ENCODE measurements at places on chromosomes 7 and 10.

DNA sequence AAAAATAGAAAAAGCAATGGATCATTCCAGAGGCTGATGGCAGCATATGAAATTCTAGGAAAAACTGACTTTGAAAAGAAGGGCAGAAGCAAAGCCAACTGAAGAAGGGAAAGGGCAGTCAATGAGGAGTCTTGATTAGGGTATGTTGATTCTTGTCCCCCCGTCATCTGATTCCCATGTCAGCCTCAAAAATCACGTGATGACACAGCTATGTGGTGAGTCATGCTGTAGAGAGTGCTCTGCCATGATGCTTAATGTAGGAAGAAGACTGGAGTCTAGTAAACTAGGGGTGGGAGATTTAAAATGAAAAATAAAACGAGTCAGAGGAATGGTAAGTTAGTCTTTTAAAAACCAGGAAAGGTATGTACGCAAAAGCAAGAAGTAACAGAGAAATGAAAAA is 3.9 kb upstream of the POU6F2 start:
- DNase-seq: no peak

DNA sequence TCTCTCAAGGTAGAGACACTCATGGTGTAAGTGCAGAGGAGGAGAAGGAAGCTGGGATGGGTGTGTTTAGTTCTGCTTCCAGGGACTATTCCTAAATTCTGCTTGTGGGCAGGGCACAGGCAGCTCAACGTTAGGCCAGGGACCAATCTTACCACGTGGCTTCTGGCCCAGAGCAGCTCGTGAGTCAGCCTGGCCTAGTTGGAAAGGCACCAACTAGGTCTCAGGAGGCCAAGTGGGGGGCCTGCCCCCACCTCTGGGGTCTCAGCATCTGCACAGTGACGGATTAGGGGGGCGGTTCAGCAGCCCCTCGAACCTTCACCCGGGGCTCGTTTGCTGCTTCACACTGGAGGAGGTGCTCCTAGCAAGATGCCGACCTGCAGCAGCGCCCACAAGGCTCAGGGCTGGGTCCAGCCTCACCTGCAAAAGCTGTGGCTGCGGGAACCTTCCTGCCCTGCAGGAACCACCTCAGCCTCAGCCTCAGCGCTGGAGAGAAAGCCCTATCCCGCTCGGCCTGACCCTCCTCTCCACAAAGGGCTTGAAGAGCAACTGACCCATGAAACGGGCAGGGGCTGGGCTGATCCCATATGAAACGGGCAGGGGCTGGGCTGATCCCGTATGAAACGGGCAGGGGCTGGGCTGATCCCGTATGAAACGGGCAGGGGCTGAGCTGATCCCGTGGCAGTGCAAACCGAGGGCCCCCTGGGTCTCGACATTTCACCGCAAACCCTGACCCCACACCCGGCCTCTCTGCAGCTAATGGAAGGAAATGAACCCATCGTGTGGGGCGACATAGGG is 447.4 kb downstream of the DNAJB6 start:
- DNase-seq: no peak

DNA sequence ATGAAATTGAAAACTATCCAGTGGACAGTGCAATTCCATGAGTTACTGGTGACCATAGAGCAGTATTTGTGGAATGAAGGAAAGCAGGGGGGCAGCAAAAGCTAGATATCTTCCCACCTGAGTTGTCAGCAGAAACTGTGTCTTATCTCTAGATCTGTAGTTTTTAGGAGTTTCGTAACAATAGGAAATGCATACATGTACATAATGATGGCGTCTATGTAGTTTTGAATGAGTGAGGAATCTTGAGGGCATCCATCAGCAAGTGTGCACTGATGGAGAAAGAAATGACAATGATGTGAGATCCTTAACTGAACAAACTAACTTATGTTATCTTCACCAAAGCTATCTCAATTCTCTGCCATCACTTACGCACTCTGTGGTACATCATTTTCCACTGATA is 114.5 kb downstream of the LRRC4 start:
- DNase-seq: no peak

DNA sequence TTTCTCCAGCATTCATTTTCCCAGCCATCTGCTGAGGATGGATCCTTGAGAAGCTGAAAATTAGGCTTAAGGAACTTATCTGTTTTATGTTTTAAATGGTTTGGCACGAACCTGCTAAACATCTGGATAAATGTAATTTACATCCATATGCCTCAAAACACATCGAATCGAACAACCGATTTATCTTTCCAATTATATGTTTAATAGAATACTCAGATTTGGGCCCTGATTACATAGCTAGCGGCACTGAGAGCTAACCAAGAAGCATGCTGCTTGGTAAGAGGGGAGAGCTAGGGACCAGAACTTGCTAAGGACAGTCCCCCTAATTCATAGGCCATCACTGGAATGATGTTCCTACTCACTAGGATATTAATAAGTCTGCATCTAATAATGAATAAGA is 144.4 kb downstream of the BUB3 start:
- no peak for DNase-seq

- DNase-seq: no peak
Measured at GRCh38 chr10:3538291-3538655, 246.7 kb downstream of the KLF6 start.

DNA sequence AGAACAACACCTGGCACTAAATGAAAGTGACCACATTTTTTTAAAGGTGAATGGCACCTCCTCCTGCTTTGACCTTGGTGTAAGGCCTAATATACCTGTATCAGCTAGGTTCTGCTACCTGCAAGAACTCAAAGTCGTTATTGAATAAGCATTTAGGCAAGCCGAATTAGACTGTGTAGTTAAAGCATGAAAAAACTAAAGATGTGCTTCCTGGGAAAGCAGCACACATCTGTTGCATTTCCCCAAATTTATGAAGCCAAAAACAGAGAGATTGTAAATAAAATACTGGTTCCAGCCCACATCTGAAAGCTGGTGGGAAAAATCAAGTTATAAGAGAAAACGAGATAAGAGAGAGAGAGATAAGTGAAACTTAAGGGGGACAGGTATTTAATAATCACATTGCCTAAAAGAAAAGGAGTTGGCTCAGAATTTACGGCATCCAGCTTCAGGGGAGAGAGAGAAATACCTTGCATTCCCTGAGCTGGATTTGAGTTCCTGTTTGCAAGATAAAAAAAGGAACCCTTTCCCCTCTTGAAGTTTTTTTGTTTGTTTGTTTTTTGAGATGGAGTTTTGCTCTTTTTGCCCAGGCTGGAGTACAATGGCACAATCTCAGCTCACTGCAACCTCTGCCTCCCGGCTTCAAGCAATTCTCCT is 1.8 kb upstream of the XPNPEP1 start:
- no peak for DNase-seq

GRCh38 chr10:46255801-46256747 is 30.7 kb upstream of the ANTXRL start:
- no peak for DNase-seq

- no peak for DNase-seq
Measured at GRCh38 chr7:42315631-42316030, 78.6 kb upstream of the GLI3 start.

- DNase-seq: no peak
Measured at GRCh38 chr7:50121286-50121685, 28.2 kb upstream of the ZPBP start.

DNA sequence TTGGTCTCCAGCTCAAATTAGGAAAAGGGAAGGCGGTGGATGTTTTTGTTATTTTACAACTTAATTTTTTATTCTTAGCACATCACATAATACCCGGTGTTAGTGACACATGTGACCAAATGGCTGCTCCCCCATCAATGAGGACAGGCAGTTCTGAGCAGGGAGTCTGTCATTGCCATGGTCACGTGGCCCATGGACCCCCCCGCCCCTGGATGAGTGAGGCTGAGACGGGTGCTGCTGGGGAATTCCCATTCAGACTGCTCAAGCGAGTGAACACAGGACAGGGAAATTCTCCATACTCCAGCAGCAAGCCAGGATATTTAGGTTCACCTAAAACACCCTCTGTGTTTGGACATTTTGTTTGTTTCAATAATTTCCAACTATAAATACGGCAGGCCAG is 34.7 kb upstream of the SLC35B4 start:
- DNase-seq: no peak

DNA sequence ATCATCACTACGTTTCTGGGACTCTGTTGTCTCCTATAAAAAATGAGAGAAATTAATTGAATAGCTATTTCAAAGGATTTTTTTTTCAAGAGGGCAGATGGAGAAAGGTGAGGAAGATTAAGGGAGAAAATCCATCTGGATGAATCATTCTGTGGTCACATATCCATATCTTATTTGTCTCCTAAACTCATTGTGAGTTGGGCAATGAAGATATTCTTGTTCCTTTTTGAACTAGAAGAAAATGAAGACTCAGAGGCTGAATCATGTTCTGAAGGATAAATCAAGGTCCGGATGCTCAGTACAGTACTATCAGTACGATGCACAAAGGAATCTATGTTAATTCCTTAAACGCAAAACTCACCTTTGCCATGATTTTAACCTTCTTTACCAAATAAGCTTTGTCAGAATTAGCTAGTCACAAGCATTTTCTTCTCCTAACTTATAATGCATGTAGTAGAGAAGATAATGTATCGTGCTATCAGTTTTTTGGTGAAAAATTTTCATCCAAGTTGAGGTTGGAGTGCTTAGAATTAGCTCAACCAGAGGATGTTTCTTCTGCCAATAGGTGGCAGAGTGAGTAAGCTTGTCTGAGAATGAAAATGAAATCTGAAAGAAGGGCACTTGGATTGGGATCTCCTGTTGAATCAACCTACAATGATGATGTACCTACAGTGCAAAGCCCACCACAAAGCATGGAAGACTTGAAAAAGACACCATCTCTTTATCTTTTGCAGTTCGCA is 446.9 kb downstream of the KIF20B start:
- DNase-seq: no peak

GRCh38 chr7:94605031-94605430 is 50.9 kb downstream of the SGCE start:
- no peak for DNase-seq

DNA sequence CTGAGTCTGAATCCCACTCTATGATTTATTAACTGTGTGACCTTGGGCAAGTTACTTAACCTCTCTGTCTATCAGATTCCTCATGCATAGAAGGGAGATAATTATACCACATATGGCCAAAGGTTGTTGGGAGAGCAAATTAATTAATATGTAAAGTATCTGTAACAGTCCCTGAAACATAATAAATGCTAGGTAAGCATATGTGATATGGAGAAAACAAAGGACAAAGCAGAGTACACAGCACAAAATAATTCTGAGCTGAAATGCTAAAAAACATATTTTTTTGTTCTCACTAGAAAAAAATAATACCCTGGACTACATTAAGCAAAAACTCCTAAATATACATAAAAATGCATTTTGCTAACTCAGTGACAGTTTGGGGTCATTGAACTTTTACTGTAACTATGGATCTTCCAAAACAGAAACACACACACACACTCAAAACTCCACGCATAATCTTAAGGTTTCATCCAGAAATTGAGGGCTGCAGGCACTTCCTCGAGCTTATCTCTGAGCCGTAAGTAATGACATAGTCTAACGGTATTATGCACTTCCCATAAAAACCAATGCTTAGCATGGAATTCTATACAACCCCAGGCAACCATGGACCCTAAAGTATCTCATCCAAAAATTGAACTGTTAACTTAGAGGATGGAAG is 201.7 kb upstream of the PTN start:
- DNase-seq: no peak
